ENCODE measurements at places on chromosomes 1 and 21.
A peak's percentile ranks its signal among the peaks of the same experiment; 100 is the strongest.

DNA sequence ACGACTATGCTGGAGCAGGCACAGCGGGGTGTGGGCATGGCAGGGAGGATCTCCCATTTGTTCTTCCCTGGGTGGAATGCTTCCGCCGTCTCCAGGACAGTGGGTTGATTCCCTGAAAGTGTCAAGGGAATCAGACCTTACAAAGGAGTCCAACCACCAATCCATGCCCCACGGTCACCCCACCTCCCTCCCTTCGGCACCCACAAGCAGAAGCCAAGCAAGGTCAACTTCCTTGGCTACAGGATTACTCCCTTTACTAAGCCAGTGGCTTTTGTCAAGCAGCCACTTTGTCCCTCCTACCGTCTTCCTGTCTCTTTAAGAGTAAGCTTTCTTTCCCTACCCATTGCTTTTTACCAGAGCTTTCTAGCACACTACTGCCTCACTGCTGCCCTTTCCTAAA, 15.9 kb upstream of the NUAK2 start:
- DNase-seq, result no peak

DNA sequence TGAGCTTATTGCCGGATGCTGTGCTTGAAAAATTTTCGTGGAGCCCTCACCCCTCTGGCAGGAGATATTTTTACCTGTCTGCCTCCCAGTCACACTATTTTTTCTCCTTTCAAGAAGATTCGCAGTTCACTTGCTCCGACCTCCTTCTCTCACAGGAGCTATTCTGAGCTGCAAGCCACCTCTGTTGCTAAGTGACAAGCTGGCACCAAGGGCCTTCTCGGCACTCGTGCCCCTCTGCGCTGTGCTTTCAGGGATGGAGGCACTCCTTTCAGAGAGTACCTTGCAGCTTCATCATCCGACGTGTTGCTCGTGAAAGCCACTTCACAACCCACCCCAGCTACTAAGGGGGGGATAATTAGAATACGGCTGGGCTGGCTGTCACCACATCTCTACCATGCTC, 11.6 kb downstream of the SLC6A17 start:
- no peak for DNase-seq

- no peak for DNase-seq
Measured at GRCh38 chr1:1554926-1555915, 14.8 kb upstream of the TMEM240 start.

DNA sequence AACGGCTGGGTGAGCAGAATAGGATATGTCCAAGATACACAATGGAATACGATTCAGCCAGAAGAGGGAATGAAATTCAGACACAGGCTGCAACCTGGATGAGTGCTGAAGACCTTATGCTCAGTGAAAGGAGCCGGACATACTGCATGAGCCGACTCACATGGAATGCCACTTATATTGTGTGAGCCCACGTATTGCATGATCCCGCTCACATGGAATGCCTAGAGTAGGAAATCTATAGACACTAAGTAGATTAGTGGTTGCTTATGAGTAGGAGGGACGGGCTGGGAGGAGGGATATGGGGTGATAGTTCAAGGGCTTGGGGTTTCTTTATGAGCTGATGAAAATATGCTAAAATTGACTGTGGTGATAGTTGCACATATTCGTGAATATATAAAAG, 26.8 kb downstream of the TMPRSS2 start:
- no peak for DNase-seq

- no peak for DNase-seq
Measured at GRCh38 chr1:37415611-37416244, 58.7 kb upstream of the ZC3H12A start.

GRCh38 chr1:56437959-56438358, 141.4 kb downstream of the PLPP3 start:
- DNase-seq, result no peak

- DNase-seq, result no peak
Measured at GRCh38 chr1:229229721-229230139, 41.2 kb upstream of the RAB4A start.

- no peak for DNase-seq
Measured at GRCh38 chr1:30755334-30755733, 2.2 kb downstream of the LAPTM5 start.

- DNase-seq, result no peak
Measured at GRCh38 chr1:30101016-30101415, 622.4 kb downstream of the MATN1 start.

DNA sequence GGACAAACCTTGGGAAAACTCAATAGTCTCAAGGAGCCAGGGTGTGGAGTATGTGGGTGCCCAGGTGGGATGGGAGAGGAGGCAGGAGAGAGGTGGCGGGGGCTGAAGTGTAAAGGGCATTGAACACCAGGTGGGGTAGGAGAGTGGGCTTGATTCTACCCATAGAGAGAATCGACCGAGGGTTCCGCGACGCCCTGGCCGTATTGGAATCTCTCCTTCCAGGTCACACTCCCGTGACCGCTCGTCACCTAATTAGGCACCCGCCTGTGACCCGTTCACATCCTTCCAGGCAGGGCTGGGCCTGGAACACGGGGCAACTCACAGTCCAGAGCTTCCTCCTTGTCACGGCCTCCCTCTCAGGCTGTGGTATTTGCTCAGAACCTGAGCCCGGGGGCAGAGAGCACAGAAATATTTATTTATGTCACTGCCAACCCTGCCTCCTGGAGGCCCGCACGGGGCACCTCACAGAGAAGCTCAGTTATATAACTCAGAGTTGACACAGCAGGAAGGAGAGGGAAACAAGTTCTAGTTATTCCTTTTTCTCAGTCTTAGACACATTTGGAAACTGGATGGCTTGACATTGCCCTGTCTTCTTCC, 12.0 kb downstream of the NCMAP start:
- DNase-seq, result no peak

- DNase-seq, result no peak
Measured at GRCh38 chr1:75673399-75673798, 51.1 kb upstream of the ACADM start.

DNA sequence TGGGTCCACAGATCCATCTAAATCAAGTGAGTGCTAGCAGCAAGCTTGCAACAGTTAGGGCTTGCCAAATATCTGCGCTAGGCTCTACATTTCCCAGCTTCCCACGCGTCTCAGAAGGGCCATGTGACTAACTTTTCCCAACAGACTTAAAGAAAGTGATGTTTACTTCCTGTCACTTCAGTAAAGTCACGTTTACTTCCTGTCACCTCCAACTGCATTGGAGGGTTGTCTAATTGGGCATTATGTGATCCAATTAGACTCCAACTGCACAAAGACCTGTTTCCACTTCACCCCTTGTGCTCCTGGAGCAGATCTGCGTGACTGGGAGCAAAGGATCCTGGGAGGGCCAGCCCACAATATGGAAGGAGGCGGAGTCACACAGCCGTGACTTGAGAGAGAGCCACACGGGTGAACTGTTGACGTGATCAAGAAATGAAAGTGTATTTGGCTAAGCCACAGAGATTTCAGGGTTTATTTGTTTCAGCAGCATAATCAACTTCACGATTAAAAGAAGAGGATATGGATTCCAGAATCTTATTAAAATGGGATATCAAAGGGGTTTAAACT, 77.7 kb downstream of the CYYR1 start:
- no peak for DNase-seq

- no peak for DNase-seq
Measured at GRCh38 chr1:147748676-147749350, 11.6 kb downstream of the GJA5 start.

DNA sequence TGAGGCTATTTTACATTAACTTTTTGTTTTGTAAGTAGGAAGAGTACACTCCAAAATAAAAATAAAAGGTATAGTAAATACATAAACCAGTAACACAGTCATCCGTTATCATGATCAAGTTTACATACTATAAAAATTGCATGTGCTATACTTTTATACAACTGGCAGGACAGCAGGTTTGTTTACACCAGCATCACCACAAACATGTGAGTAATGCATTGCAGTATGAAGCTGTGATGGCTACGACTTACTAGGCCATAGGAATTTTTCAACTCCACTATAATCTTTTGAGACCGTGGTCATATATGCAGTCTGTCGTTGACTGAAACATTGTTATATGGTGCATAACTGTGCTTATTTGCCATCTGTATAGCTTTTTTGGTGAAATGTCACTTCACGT, 106.2 kb downstream of the CENPF start:
- DNase-seq, result no peak

DNA sequence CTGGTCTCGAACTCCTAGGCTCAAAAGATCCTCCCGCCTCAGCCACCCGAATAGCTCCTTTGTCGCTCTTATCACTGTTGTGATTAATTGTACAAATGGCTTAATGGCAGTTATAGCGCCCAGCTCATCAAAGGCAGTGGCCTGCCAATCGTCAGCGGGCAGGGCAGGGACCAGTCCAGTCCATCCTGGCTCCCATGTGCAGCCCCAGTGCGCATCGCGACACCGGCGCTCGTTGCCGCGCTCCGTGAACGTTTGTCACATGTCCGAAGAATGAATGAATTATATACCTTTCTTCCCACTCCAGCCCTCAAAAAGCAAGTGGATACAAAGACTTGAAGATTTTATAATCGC, 18.4 kb downstream of the MTX1 start:
- peak; percentile 36 for DNase-seq

DNA sequence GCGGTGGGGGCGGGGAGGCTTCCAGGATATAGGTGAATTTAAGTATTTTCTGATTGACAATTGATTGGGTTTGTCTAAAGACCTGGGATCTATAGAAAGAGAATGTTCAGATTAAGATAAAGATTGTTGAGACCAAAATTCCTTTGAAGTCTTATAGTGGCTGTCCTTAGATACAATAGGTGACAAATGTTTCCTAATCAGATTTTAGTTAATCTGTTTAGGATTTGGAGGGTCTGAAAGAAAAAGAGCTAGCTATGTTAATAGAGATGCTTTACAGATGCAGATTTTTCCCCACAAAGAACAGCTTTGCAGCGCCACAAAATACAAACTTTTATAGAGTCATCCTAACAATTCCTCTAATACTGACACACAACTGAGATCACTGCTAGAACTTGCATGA, 14.6 kb upstream of the EPRS1 start:
- DNase-seq, result no peak

GRCh38 chr1:86750076-86750475, 45.7 kb downstream of the SH3GLB1 start:
- DNase-seq, result no peak

GRCh38 chr1:231653632-231654031, 27.0 kb downstream of the DISC1 start:
- DNase-seq, result no peak

GRCh38 chr1:58975888-58976287, 192.0 kb upstream of the JUN start:
- DNase-seq, result no peak

GRCh38 chr1:112257043-112257835, 138.8 kb upstream of the CTTNBP2NL start:
- no peak for DNase-seq

DNA sequence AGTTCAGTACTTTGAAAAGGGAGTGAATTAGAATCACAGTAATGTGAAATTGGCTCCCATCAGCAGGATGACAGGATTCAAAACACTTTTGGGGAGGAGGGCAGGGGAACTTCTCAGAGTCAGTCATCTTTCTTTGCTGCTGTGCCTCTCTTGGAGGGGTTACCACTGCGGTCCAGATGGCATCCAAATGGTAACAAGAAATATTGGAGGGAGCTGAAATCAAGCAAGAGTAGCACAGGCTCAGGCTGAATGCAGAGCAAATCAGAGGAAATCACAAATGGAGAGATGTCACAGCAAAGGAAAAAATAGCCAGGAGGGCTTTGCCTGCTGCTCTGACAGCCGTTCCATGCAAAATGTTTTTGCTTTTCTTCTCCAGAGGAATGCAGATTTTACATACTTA, 75.0 kb upstream of the C8B start:
- no peak for DNase-seq

DNA sequence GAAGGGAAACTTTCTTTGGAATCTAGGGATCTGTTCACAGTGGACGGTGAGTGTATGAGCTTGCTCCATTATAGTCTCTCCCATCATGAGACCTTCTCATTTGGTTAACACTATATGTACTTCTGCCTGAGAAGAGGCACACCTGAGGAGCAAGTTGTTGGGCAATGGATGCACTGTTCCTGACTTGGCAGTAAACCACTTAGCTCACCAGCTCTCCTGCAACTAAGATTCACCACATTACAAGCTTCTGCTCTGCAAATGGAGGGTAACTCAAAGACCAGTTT, 10.2 kb downstream of the MACF1 start:
- no peak for DNase-seq

GRCh38 chr1:183674886-183675285, 21.8 kb upstream of the APOBEC4 start:
- no peak for DNase-seq

- DNase-seq, result no peak
Measured at GRCh38 chr1:40662864-40663263, 2.6 kb downstream of the RIMS3 start.

DNA sequence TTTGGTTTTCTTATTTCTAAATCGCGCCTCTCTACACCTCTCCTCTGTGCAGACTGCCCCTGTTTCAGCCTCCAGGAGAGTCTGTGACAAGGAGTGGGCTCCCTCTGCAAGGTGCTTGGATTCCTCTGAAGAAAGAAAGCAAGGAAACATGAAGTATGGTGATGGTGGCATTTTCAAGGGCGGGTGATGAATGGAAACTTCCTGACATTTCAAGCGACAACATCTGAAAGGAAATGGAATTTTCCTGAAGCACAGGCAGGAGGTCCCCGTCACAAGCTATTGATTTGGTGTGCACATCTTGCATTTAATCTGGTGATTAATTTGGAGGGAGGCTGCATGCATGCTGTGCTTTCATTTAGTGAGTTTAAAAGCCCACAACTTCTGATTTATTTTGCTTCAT, 164.6 kb upstream of the FGGY start:
- DNase-seq, result no peak

DNA sequence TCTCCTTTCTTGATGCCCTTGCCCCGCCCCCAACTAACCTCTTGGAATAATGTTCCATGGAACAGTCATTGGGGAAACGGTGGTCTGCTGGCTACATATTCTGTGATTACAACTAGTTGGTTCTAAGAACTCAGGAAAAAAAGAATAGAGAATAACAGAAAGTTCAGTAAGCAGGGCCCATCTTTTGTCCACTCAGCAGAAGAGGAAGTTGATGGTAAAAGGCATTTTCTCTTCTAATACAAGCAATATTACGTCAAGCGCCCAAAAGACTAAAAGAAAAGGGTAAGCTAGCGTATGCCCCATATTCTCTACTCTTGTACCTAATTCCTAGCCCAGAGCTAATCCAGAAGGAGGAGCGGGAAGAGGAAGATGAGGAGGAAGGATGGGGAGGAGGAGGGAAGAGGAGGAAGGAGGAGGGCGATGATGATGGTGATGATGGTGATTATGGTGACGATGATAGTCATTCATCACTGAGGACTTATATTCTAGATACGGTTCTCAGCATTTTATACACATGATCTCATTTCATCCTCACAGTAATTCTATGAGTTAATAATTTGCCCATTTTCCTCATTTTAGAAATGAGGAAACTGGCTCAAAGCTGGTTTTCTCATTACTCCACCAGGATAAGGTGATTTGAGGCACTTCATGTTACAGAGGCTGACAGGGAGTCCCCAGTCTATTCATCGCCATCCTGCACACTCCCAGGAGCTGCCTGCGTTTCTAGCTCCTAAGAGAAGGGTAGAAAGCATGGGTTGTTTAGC, 76.6 kb upstream of the EFHD2 start:
- no peak for DNase-seq

DNA sequence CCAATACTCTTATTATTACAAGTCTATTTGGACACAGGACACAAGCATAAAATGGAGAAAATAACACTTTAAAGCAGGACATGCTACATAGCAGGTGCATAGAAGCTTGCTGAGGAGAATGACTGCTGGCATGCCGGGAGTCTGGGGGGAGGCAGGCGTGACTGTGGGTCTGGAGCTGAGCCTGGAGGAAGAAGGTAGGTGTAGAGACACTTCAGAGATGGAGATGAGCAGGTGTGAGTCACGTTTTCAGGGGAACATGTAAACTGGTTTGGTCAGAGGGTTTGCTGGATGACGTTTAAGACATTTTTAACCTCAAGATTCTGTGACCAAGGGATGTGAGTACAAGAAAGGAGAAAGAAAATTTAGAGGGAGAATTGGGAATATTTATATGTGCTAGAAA, 24.5 kb downstream of the OSCP1 start:
- no peak for DNase-seq
